A375 (cell line): ENCODE measurements at places on chromosomes 16 and 17. TPM values are rescaled to one million over a fixed set of nuclear protein-coding genes. Genes with fewer than 3 reads are reported as not detected.

The NKD1 gene
- total RNA-seq: 0.08 TPM in 2 replicates

The MYH3 gene
- 0.98 and 1.4 TPM in 2 replicates for total RNA-seq

The CX3CL1 gene
- total RNA-seq: 0.13 and 1.1 TPM in 2 replicates

The TOP2A gene
- total RNA-seq: 127 and 132 TPM in 2 replicates

The OR4D1 gene
- not detected in 2 replicates for total RNA-seq

The ZFP3 gene
- total RNA-seq: not detected in 2 replicates

The HOXB4 gene
- 5.7 and 8.5 TPM in 2 replicates for total RNA-seq

The SP2 gene
- total RNA-seq: 4.0 and 5.4 TPM in 2 replicates

The KRT31 gene
- not detected in 2 replicates for total RNA-seq

The SLC16A13 gene
- 0.53 and 0.79 TPM in 2 replicates for total RNA-seq

The STXBP4 gene
- total RNA-seq: 3.8 and 8.0 TPM in 2 replicates

The RAPGEFL1 gene
- 7.0 TPM in 2 replicates for total RNA-seq

The TNFSF13 gene
- 0.90 and 1.5 TPM in 2 replicates for total RNA-seq

The SCIMP gene
- not detected in 2 replicates for total RNA-seq

The C16orf46 gene
- 0.96 and 1.2 TPM in 2 replicates for total RNA-seq

The KRT13 gene
- total RNA-seq: not detected in 2 replicates

The FLYWCH1 gene
- 41.3 and 52.4 TPM in 2 replicates for total RNA-seq

The FAM20A gene
- 0.72 and 0.94 TPM in 2 replicates for total RNA-seq

The KRTAP1-1 gene
- total RNA-seq: not detected in 2 replicates

The SYNGR3 gene
- 1.6 and 2.0 TPM in 2 replicates for total RNA-seq

The PROCA1 gene
- total RNA-seq: 7.3 and 10.3 TPM in 2 replicates

The GAS2L2 gene
- total RNA-seq: not detected in 2 replicates

The CRHR1 gene
- total RNA-seq: not detected in 2 replicates

The LLGL2 gene
- total RNA-seq: 6.6 and 7.1 TPM in 2 replicates

The KRT12 gene
- 1.6 and 3.4 TPM in 2 replicates for total RNA-seq

The MEFV gene
- total RNA-seq: 0.38 TPM in 1 of 2 replicates, not detected in the other

The CBX2 gene
- 11.4 and 13.8 TPM in 2 replicates for total RNA-seq

The CCL3 gene
- total RNA-seq: not detected in 2 replicates

The MMP2 gene
- 128 and 159 TPM in 2 replicates for total RNA-seq

The TNFRSF17 gene
- 0.11 TPM in 1 of 2 replicates, not detected in the other for total RNA-seq
